ENCODE measurements at places on chromosomes 11 and 22.
A peak's percentile ranks its signal among the peaks of the same experiment; 100 is the strongest.

- DNase-seq, result no peak
Observed at GRCh38 chr22:33600113-33600512, 320.2 kb downstream of the LARGE1 start.

- DNase-seq, result no peak
Observed at GRCh38 chr11:125315079-125315740, 150.7 kb downstream of the PKNOX2 start.

DNA sequence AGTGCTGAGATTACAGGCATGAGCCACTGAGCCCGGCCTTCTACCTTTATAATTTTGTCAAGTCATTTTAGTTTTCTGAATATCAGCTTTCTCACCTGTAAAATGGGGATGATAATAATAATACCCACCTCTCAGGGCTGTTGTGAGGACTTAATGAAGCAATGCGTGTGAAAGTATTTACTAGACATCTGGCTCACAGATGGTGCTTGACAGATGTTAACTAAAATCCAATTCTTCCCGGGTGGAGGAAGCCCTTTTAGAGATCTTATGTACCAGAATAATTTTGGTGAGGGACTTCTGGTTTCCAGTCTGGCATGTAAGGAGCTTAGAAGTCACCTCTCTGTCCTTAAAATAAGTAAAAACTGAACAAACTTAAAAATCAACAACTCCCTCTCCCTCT, 43.7 kb upstream of the NUP160 start:
- DNase-seq, result no peak

- DNase-seq, result no peak
Observed at GRCh38 chr11:103480421-103480820, 371.2 kb downstream of the DYNC2H1 start.

DNA sequence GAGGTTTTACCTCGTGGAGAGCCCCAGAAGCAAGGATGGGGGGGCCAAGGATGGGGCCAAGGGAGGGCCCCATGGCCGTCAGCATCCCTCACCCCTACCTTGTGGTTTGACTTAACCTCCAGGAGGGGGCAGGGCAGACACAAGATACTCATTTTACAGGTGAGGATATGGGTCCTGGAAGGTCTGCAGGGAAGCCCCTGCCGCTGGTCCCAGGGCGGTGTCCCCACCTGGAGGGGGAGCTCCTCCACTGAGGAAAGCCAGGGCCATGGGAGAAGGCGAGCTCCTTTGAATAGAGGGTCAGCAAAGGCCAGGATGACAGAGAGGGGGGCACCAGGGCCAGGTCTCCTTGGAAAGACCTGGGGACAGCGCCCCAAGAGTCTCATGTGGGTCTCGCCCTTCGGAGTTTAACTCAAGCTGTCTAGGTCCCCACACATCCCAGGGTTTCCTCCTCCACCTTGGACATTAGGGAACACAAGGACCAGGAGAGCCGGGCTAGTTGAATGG, 5.9 kb upstream of the ADORA2A start:
- DNase-seq, result no peak

DNA sequence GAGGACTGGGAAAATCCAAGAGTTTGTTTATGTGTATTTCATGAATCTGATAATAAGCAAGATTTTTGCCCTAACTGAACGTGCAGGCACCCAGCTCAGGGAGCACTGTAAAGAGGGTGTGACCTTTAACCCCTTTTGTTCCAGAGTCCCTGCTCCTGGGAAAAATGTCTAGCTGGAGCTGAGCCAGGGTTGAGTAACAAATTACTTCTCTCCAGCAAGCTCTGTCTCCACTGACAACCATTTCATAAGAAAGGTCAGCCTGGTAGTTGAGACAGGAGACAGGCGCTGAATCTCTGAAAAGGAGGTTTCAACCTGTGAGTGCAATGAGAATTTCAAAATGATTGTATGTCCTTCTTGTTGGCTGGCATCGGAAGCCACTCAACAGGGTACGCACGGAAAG, 156.4 kb upstream of the NARS2 start:
- no peak for DNase-seq

DNA sequence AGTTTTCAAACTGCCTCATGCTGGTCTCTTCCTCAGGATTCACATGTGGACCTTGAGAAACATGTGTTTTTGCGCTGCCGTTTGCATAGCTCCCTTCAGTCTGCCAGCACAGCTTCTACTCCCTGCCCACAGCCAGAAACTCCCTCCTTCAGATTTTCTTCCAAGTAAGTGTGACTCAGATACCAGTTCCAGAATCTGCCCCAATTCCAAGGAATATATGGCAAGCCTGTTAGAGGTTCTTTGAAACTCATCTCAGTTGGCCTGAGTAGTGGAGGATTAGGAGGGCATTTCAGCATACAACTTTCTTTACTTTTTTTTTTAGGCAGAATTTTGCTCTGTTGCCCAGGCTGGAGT, 67.1 kb downstream of the SNX19 start:
- no peak for DNase-seq

DNA sequence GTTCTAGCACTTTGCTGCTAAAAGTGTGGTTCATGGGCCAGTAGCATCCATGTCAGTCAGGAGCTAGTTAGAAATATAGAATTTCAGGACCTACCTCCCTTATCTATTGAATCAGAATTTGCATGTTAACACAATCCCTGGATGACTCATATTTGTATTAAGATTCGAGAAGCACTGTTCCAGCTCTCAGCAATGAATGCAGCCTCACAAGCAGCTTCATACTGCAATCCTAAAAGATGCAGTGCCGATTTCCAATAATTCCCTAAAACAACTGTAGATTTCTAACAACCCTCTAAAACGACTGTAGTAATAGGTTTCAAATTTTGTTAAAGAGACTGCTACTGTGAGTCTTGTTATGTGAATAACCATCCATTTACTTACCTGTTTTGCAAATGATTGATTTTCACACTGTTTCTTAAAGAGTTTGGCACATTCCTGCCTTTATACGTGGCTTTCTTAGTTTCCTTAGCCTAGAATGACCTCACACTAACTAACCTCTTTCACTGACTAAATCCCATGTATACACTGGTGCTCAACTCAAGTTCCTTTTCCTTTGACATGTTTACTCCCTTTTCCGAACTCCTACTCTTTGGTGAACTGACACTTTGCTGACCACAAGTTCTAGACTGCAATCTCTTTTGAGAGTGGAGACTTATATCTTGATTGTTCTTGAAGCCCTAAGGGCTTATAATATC, 511.8 kb downstream of the METTL15 start:
- no peak for DNase-seq

GRCh38 chr11:96778272-96778671, 388.5 kb downstream of the JRKL start:
- DNase-seq, result no peak

DNA sequence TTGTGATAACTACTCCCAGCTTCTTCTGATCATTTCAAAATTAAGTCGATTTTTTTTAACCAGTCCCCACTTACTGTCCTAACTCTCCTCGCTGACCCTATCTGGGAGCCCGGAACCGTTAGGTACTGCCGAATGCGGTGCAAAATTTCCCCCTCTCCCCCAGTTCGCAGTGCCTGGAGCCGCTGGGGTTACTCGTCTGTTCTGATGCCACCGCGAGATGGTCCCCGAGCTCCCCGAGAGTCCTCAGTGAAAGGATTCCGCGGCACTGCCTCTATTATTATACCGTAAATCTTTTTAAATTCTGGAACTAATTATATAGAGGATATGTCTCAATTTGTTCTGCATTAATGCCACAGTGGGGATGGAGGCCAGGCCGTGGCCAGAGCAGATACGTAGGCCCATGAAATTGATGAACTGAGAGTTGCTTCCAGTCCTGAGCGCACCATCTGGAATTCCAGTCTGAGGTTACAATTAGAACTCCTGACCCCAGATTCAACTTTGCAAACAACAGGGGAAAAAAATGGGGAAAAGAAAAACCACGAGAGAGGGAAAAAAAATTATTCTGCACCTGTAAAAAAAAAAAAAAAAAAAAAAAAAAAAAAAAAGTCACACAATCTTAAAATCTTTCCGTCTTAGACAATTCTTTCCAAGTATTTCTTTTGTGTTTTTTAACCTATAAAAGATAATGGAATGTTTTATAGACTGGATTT, 4.3 kb upstream of the WT1 start:
- DNase-seq, result no peak

- no peak for DNase-seq
Observed at GRCh38 chr22:17411213-17411612, 42.0 kb downstream of the CECR2 start.

GRCh38 chr11:12717851-12718291, 43.6 kb downstream of the TEAD1 start:
- no peak for DNase-seq

DNA sequence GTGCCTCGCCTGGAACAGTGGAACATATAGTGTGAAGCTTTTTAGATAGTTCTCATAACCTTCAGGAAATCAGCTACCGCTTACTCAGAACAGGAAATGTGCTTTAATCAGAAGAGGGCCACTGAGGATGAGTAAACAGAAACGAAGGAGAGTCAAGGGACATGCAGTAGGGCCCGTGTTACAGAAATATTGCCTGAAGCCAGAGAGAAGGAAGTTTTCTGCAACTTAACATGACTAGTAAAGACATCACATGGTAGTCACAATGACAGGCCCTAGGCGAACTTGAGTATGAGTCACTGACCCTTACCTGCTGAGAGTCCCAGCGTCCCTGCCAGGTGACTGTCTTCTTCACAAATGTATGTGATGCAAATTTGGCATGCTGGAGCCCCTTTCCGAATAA, 39.4 kb downstream of the CARD18 start:
- DNase-seq, result no peak

DNA sequence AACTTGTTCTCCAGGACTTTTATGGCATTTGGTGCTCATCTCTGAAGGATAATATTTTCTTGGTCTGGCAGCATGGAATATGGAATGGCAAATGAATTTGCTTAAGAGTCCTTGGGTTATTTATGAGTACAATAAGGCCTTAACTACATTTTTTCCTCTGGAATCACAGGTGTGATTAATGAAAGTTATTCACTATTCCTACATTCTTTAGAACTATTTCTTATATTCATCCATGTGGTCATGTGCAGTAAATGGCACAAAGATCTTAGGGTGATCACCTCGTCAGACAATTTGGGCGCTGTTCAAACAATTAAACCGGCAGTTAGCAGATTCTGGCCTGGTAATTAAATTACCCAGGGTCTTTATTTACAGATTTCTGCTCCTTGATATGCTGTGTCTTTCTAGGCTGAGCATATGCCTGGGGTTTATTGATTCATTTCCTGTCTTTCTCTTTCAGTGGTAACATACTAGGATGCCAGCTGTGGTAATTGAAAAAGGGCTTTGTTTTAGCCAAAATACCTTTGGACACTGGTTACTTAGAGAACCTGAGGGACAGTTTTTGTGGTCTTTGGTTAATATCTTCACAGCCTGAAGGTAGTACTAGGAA, 31.6 kb downstream of the SIK2 start:
- DNase-seq, result no peak

GRCh38 chr22:46671824-46672432, 51.7 kb downstream of the GRAMD4 start:
- DNase-seq, result no peak

DNA sequence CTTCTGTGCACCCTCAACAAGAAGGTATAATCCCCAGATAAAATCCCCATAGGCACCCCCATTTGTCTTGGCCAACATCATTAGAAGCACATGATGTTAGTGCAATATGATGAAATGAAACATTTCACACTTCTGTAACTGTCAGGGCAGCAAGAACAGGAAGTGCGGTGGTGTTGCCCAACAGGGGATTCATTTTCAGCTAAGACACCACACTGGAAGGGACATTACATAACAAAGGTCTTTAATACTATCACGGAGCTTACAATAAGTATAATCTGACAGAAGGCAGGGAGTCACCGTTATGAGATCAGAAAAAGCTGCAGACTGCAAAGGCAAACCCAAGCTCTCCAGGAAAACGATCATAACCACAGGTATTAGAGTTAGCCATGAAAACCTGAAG, 2.0 kb downstream of the OR52W1 start:
- no peak for DNase-seq

- DNase-seq, result no peak
Observed at GRCh38 chr11:10673501-10674062, 20.0 kb downstream of the IRAG1 start.

GRCh38 chr11:23226331-23227077, 366.2 kb upstream of the CCDC179 start:
- DNase-seq, result no peak

- DNase-seq, result peak; percentile 48
Observed at GRCh38 chr11:11265994-11266606, 87.0 kb downstream of the CSNK2A3 start.

DNA sequence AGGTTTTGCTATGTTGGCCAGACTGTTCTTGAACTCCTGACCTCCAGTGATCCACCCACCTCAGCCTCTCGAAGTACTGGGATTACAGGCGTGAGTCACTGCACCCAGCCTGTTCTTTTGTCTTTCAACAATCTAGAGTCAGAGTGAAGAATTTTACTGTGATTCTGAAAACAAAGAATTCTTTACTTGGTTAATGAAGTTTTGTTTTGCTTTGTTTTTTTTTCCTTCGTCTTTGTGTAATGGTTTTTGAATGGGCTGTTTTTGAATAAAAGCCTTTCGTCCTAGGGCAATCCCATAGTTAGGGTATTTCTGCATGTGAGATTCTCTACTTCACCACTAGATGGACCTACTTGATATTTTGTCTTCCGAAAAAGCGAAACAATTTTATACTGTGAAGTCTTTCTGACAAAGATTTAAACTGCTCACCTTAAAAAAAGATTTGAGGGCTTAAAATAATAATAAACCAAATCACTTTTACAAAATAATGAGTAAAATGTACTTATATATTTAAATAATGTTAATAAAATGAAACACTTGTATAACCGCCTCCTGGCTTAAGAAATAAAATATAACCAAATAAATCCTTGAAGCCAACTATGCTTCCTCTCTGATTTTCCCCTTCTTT, 43.4 kb upstream of the SC5D start:
- DNase-seq, result no peak

DNA sequence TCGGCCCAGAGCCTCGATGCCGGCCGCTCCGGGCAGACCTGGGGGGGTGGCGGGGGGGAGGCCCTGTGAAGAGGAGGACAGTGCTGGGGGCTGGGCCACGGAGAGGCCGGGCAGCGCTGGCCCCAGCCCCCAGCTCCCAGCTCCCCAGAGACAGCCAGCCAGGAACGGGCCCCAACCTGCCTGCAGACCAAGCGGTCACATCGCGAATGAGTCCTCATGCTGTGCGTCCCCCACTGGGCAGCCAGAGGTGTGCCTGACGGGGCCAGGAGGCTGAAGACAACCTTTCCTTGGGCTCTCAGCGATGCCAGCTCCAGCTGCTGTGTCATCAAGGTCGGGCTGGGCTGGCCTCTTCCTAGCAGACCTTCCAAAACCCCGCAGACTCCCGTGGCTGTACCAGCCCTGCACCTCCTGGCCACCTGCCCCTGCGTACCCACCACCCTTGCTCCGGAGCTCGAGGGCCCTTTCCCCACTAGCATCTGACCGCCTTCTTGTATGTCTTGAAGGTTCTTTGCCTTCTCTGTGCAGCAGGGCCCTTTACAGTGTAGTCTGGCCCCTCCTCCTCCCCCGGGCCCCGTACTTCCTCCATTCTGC, 88.4 kb downstream of the CDKN1C start:
- no peak for DNase-seq

DNA sequence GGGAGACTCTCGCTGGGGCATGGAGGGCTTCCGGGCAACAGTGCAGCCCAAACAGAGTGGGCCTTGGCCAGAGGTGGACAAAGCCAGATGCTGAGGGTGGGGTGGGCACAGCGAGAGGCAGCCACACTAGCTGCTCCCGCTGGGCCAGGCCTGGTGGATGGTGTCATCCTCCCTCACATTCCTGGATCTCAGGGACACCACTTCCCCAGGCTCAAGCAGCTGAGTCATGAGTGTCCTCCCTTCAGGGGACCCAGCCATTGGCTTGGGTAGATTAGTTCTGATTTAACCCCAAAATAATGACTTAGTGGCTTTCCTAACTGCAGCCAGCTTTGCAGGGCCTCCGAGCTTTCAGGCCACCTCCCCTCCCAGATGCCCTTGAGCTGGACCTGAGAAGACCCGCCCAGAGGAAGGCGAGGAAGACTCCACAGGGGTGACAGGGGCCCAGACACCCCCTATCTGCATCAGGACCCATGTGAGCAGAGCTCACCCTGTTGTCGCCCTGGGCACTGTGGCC, 25.9 kb upstream of the WNT7B start:
- no peak for DNase-seq
